IPS-NIHi11 (cell line): ENCODE measurements at places on chromosomes 6 and 20.

GRCh38 chr6:91824331-91824730, 1237.5 kb upstream of the MAP3K7 start:
- no peak for DNase-seq

- no peak for DNase-seq
Observed at GRCh38 chr20:60505423-60505822, 547.2 kb downstream of the CDH26 start.

- no peak for DNase-seq
Observed at GRCh38 chr6:127737768-127738167, 160.8 kb downstream of the C6orf58 start.

- DNase-seq, result no peak
Observed at GRCh38 chr6:168541307-168541706, 100.3 kb downstream of the SMOC2 start.

DNA sequence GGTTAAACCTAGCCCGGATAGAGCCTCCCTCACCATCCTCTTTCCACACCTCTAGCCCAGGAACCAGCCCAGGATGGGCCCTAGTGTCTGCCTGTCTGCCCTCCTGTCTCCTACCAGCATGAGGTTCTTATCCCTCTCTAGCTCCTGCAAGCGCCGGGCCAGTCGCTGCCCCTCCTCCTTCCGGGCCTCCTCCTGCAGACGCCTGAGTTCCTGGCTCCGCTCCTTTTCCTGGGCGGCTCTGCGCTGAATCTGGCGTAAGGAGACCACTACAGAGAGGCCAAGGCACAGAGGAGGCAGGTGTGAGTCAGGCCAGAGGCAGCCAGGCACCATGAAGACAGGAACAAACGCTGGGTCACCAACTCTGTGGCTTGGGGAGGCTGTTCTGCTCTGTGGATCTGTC, 4.3 kb upstream of the PSORS1C2 start:
- DNase-seq, result peak; percentile 74

DNA sequence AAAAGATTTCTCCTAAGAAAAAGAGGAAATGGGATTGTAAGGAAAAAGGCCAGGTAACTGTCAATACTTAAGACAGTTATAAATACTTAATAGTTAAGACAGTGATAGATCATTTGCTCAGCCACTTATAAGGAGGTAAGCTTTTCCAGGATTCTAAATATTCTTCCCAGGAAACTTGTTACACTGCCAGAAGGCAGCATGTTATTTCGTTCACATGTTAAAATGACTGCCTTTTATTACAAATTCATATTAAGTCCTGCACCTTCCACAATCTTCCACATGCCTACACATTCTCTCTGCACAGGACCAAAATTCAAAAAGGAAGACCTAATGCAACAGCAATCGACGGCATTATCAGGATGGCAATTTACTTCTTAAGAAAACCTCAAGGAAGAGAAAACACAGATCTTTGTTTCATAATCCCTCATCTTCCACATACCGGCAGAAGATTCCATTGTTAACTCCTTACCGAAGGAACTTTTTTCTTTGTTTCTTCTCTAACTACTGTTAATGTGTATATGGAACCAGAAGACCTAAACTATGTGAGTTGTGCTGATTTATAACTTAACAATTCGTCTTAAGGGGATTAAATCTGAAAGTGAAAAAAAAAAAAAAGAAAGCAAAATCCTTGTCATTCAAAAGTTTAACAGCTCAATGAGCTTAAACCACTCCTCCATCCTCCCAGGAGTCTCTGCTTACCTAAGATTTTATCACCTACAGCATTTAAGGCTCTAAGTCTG, 799 bp downstream of the TAAR2 start:
- DNase-seq, result no peak

- DNase-seq, result no peak
Observed at GRCh38 chr6:69005199-69005598, 370.1 kb downstream of the ADGRB3 start.

- no peak for DNase-seq
Observed at GRCh38 chr20:23112595-23112994, 26.5 kb upstream of the CD93 start.

GRCh38 chr6:74070711-74071110, 374.7 kb downstream of the CD109 start:
- DNase-seq, result no peak

GRCh38 chr6:129902681-129903080, 41.6 kb upstream of the TMEM244 start:
- no peak for DNase-seq

DNA sequence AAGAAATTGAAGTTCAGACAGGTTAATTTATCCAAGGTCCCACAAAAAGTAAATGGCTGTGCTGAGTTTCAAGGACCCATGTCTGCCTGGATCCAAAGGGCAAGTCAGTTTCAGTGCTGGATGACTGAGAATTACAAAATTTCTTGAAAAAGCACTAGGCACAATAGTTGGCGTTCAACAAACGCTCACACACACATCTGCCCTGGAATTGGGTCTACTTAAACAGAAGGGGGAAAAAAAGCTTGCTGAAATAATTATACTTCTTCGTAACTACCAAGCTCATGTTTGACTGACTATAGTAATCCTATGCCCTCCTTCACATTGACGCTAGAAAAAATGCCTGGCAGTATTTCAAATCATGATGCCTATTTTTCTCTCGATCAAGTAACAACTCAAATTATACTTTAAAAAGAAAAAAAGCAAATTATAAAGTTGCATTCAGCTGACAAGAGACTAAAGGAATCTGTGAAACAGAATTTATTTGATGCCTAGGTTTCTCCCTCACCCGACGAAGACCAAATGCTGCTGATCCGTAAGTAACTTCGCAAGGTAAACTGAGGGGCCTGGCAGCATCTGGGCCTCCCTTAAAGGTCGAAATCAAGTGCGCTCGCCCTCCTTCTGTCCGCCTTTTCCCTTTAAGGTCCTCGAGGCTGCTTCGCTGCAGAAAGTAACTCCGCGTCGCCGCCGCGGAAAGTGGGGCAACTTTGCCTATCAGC, 650 bp upstream of the CD2AP start:
- DNase-seq, result no peak

- no peak for DNase-seq
Observed at GRCh38 chr6:159221486-159222170, 52.4 kb downstream of the FNDC1 start.

- DNase-seq, result no peak
Observed at GRCh38 chr6:2796861-2797260, 31.7 kb downstream of the WRNIP1 start.

GRCh38 chr6:3071568-3071967, 3.3 kb downstream of the RIPK1 start:
- no peak for DNase-seq

DNA sequence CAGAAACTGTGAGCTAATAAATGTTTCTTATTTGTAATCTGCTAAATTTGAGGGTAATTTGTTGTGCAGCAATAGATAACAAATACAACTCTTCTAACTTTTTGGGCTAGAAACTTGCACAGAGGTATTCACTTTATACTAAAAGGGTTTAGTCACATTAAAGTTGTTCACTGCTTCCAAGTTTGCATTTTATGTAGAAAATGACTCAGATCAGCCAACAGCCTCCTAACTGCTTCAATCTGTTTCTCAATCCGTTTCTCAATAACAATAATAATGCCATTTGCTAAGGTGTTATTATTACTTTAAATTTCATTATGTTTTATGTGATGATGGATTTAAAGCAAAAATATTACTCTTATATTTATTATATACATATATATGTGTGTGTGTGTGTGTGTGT, 213.9 kb downstream of the CENPW start:
- DNase-seq, result no peak

DNA sequence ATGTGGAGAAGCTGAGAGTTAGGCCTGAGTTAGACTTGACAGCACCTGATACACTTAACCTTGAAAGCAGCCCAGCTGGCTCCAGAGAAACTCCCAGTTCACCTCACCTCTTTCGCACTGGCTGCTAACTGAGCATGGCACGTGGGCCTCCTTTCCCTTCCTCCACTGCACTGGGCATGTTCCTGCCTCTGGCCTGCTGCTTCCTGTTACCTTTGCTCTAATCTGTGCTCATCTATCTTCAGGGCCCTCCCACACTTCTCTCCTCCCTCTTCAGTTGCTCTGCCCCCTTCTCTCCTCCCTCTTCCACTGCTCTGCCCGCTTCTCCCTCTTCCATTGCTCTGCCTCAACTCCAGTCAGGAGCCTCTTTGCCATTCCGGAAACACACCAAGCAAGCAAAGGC, 13.7 kb upstream of the UBE2V1 start:
- DNase-seq, result no peak

DNA sequence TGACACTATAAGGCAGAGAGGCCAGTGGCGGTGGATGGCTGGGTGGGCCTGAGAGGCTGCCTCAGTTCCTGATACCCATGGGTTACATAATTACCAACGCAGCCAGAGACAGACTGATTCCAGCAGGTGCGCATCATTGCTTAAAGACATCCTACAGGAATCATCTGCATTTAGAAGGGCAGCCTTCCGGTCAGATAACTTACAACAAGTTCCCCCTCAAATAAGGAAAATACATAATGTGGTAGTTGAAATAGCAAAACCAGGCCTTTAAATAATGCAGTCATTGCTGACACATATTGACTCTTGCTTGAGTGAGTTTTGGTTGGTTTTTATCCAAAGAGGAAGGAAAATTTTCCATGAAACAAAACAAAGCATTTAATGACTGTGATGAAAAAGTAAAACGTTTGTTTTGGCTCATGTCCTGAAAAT, 81.9 kb downstream of the SIM1 start:
- DNase-seq, result no peak

DNA sequence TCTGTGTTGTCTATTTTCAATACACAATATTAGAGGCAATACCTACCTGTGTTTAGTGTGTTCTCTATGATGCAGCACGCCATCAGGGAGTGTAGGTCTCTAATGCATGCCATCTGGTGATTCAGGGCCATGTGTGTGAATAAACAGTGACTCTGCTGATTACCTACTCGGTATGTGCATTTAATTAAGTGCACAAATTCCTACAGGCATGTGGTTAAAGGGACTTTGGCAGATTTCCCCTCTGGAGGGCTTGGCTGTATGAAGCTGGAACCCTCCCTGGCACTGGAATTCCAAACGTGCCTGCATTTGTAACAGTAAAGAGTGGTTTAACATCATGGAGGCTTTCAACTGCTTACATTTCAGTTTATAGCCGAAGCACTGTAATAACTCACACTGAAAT, 401.5 kb upstream of the SASH1 start:
- peak; percentile 21 for DNase-seq

DNA sequence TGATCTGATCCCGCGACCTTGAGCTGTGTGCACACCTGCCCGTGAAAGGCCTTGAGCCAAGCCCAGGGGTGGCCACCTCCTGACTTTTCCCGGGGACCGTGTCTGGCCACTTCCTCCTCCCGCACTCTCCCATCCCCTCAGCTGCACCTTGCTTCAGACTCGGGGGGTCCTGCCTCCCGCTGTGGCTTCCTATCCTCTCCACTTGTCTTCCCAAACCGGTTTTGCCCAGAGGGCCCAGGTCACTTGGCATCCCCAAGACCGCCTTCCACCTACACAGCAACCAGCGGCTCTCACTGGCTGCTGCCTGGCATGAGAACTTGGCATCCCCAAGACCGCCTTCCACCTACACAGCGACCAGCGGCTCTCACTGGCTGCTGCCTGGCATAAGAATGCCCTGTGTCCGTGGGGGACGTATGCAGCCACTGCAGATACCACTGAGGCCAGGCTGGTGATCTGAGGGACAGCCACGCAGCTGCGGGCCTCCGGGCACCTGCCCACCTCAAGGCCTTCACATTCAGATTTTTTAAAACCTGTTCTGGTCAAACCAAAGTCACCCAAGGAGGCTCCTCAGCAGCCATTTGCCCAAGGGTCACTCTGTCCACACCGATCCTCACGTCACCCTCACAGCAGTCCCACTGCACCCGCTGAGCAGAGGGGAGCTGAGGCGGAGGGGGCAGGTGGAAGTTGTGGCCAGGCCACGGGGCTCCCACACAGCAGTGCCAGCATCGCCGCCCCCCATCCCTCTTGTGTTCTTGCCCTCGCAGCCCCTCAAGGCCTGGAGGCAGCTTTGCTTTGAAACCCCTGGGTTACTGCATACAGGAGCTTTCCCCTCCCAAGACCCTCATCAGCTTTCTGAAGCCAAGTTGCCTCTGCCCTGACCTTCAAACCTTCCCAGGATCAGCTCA, 245.5 kb downstream of the TAF4 start:
- no peak for DNase-seq

- peak; percentile 28 for DNase-seq
Observed at GRCh38 chr6:25278261-25278913, 787 bp upstream of the CARMIL1 start.

DNA sequence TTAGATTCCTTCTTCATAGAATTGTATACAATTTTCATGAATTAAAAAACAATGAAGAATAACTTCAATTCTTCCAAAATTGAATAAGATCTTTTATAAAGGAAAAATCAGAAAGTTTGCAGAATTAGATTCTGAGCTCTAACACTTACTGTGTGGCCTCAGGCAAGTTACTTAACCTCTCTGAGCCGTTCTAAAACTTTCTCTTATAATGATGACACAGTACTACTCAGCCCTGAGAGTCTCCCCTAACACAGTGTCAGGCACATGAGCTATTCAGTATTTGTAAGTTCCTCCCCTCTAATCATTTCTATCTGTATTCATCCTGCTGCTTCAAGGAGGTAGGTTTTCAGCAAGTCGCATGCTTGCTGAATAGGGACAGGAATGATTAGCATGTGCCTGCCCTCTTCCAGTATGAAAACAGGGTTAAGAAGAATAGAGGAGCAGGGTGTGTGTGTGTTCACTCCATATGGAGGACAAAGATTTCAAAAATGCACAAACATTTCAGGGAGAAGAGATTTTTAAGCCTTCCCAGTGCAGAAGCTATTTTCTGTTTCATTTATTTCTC, 11.4 kb downstream of the ID4 start:
- no peak for DNase-seq

- no peak for DNase-seq
Observed at GRCh38 chr6:57109880-57110279, 19.9 kb downstream of the ZNF451 start.

- no peak for DNase-seq
Observed at GRCh38 chr20:16569246-16570153, 3.7 kb downstream of the KIF16B start.

GRCh38 chr6:27290850-27291208, 21.2 kb downstream of the POM121L2 start:
- DNase-seq, result no peak

DNA sequence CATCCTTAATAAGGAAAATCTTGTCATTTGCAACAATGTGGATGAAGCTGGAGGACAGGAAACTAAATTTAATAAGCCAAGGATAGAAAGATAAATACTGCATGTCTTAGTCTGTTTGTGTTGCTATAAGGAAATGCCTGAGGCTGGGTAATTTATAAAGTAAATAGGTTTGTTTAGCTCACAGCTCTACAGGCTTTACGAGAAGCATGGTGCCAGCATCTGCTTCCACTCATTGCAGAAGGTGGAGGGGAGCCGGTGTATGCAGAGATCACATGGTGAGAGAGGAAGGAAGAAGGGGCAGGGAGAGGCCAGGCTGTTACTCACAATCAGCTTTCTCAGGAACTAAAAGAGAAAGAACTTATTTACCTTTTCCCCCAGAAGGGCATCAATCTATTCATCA, 118.9 kb upstream of the SMLR1 start:
- DNase-seq, result no peak

DNA sequence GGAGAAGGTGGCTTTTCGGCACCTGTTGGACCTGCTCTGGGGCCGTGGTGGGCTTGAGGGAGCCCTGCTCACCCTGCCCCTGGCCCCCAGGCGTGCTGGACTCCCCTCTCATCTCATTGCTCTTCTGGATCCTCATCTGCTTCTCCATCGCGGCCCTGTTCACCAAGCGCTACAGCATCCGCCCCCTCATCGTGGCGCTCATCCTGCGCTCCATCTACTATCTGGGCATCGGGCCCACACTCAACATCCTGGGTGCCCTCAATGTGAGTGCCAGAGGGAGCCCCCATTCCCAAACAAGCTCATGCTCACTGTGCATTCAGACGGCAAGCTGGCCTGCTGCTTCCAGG, 22.4 kb downstream of the UQCC2 start:
- no peak for DNase-seq

- no peak for DNase-seq
Observed at GRCh38 chr6:124371974-124372475, 568.4 kb downstream of the NKAIN2 start.
